ENCODE measurements at places on chromosomes 11 and 22. TPM values are rescaled to one million over a fixed set of nuclear protein-coding genes. Genes with fewer than 3 reads are reported as not detected.

OR51B2 gene
- total RNA-seq, result not detected

GGTLC3 gene
- 0.57 TPM for total RNA-seq

USP2 gene
- 4.8 TPM for total RNA-seq

OR52H1 gene
- total RNA-seq, result 0.73 TPM

UBQLN3 gene
- total RNA-seq, result 0.70 TPM

LRRC56 gene
- total RNA-seq, result 3.4 TPM

CDC42BPG gene
- total RNA-seq, result 28.5 TPM

OR51B4 gene
- 0.42 TPM for total RNA-seq

OR2AG1 gene
- not detected for total RNA-seq

SLC22A8 gene
- not detected for total RNA-seq

MMP11 gene
- total RNA-seq, result 1.5 TPM

OR52A1 gene
- total RNA-seq, result not detected

ANO1 gene
- 75.5 TPM for total RNA-seq

Data from ureter (tissue), 1 donor.